ENCODE measurements at places on chromosomes 4 and X.

DNA sequence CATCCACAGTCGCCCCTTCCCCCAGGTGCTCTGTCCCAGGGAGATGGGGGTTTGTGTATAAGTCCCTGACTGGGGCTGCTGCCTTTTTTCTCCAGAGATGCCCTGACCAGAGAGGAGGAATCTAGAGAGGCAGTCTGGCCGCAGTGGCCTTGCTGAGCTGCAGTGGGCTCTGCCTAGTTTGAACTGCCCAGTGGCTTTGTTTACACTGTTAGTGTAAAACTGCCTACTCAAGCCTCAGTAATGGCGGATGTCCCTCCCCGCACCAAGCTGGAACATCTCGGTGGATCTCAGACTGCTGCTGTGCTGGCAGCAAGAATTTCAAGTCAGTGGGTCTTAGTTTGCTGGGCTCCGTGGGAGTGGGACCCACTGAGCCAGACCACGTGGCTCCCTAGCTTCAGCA is 102.6 kb upstream of the GIMD1 start:
- DNase-seq: no peak

DNA sequence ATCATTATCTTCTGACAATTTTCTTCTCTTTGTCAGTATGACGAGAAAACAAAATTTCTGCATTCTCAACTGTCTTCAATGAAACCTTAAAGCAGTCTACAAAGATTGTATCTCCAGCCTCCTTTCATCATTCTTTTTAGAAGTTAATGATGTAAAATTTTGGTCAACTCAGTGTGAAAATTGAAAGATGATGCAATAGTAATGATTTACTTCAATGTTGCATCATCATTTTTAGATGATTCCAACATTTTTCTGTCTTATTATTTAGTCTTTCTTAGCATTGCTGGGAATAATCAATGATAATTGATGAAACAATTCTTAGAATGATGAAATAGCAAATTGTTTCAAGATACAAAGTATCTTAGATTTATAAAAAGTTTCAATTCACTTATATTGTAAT is 372.7 kb downstream of the C4orf33 start:
- no peak for DNase-seq

GRCh38 chr4:84638092-84638491 is 55.2 kb downstream of the CDS1 start:
- DNase-seq: no peak

DNA sequence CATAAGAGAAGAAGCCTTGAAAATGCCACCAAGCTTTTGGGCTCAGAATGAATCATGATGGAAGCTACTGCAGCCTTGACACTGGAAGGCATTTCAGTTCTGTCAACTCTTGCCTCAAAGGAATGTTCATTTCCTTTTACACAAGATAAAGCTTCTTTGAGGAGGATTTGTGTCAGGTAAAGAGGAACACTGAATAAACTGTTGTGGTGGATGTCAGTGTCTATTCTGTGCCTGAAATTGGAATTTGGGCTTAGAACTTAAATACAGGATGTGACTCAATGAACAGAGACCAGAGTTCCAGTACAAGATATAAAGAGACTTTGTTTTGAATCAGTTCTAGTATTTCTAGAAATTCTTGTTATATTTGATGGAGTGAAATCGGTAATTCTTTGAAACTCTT is 313.2 kb downstream of the PACRGL start:
- DNase-seq: no peak

DNA sequence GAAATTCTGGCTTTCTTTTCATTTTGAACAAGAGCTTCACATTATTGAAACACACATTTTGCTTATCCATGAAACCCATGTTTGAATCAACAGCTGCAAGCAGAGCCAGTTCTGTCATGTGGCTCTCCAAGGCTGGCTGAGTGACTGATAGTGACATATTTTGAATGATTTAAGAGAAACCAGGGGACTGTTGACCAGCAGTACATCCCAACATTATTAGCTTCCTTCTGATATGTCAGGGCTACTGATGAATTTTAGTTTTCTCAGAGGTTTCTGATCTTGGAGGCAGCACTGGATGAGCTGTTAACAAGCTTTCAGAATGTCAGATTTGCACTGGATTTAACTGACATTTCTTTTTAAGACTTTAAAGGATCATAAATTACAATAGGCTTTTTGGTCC is 74.6 kb upstream of the GRXCR1 start:
- no peak for DNase-seq

DNA sequence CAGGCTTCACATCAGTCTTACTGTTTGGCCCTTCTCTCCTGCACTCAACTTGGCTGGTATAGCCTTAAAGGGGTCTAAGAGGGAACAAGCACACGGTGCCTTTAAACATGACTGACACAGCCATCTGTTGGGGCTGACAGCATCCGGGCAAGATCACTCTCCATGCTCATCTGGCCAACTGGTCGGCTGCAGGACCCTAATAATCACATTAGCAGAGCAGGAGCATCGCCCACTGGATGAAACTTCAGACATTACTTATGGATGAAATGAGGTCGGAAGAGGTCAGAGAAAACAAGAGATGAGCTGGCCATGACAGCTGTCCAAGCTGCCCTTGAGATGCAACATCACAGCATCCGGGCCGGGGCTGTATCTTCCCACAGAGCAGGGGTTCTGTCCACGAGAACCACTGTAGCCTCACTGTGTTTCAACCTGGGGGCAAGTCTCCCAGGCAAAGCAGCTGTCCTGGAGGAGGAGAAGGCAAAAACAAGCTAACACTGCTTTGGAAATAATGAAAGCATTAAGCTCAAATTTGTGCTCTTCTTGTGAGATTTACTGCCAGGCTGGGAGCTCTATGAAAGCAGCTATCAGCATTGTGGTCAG is 94.4 kb upstream of the TTC29 start:
- DNase-seq: no peak

DNA sequence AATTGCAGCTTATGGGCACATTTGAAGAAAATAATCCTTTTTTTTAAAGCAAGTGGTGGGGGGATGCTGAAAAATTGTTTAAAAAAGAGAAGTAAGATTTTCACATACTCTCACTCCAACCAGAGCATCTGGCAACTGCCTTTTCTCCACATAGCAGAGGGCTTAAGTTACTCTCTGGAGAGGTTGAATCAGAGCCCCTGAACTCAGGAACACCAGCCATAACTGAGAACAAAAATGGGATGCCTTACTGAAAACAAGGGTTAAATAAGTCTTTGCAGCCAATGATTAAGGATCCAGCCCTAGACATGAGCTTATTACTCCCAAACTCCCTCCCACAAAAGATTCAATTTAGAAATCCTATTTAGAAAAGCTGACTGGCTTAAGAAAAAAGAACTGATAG is 27.5 kb downstream of the CASK start:
- no peak for DNase-seq

GRCh38 chr4:23213198-23213597 is 520.5 kb downstream of the GBA3 start:
- no peak for DNase-seq

- DNase-seq: no peak
Observed at GRCh38 chr4:142405695-142406498, 440.2 kb downstream of the INPP4B start.

DNA sequence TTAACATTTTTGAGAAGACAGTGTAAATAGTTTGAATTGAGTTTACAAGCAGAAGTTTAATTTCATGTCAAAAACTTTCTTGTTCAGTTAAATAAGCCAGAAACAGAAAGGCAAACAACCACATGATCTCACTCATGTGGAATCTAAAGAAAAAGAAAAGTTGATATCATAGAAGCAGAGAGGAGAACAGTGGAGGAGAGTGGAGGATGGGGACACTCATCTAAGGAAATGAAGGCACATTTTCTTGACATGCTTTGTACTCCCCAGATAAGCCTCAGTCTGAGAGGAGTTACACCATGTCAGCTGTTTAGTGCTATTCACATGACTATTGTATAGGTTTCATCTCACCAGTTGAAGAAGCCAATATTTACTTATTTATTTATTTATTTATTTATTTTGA is 13.5 kb downstream of the SNCA start:
- no peak for DNase-seq

GRCh38 chrX:138026211-138026610 is 460.3 kb downstream of the ZIC3 start:
- DNase-seq: no peak

GRCh38 chr4:144819591-144819990 is 173.6 kb downstream of the HHIP start:
- DNase-seq: no peak

DNA sequence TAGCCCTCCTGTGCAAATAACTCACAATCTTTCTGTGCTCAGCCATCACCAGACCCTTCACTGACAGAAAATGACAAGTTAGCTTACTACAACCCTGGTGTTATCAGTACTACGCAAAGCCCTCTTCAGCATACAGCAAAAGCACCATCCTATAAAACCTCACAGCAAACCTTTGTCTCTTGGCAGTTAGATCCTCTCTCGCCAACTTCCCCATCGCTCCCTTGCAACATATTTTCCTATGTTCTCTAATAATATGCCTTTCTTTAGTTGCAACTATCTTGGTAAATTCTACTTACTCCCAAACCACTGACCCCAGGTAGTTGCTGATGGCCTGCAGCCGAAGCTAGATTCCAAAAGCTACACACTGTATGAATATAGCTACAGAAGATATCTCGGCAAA is 856.9 kb upstream of the FRG1 start:
- no peak for DNase-seq

GRCh38 chrX:115255003-115255402 is 21.1 kb upstream of the LRCH2 start:
- no peak for DNase-seq

GRCh38 chr4:15149234-15149838 is 147.1 kb downstream of the CPEB2 start:
- DNase-seq: no peak

GRCh38 chr4:68592673-68593072 is 16.6 kb upstream of the UGT2B17 start:
- DNase-seq: no peak

All from coronary artery (tissue), 2 donors.